ENCODE measurements at places on chromosomes 12 and 14.
A peak's percentile ranks its signal among the peaks of the same experiment; 100 is the strongest.

DNA sequence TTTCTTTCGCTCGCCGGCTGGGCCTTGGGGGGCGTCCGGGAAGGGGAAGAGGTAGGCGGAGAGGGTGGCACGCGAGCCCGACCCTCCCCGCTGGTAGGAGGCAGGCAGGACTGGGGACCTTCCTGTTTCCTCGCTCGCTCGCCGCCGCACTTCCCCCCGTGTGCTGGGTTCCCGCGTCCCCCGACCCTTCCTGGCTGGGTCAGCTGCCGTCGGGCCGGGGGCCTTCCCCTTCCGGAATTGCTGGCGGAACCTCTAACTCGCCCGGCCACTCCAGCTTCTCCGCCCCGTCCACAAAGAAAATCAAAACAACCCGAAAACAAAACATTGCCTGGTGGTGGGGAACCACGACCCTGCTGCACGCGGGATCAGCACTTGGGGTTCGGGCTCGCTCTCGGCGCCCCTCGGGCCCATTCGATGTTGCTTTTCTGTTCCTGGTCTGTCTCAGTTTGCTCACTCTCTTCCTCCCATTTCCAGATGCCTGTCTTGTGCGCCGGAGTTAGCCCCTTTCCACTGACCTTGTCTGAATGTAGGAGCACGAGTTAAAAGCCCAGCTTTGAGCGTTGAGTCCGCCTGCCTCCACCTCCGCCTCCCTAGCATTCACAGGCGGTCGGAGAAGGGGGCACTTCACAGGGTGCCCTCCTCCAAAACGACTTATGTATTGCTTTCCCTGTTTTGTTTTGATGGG lies 581 bp downstream of the PAPOLA start:
- peak; percentile 10 for DNase-seq

GRCh38 chr14:79011091-79011919 lies 841.1 kb downstream of the NRXN3 start:
- DNase-seq, result peak; percentile 70

DNA sequence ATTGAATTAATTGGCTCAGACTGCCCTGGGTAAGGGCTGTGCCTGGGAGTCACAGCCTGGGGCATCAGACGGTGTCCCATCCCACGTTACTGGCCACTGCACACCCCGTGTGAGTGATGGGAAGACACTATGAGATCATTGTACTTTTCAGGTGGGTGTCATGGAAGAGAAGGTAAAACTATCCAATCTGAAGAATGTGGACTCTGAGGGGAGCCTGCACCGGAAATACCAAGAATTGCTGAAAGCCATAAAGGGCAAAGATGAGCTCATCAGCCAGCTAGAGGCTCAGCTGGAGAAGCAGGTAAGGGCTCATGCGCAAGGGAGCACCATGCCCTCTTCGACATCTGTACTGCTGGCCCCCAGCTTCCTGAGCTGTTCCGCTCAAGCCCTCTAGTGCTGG lies 24.0 kb downstream of the PLEKHH1 start:
- DNase-seq, result peak; percentile 14

- DNase-seq, result no peak
Measured at GRCh38 chr12:132429946-132430643, 59.9 kb upstream of the FBRSL1 start.

DNA sequence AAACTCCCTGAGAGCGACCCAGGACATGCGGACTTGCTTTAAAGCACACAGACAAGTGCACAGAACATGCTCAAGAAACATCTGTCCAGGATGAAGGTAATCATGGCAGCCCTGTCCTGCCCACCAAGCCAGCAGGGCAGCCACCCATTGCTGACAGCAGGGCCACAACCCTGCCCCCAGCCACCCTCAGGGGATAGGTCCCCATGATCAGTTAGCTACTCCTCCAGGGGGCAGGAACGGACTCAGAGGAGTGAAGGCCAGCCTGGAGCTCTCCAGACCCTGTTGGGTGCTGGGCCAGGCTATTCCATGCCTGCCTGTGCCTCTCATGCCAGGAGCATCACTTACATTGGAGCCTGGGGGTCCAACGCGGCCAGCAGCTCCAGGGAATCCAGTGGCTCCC lies 15.8 kb downstream of the TMEM106C start:
- DNase-seq, result no peak

- peak; percentile 97 for DNase-seq
Measured at GRCh38 chr12:57546438-57547287, at the start of gene DCTN2. DCTN2 (minus strand) TSS chr12:57547192; CDS start chr12:57547063, 129 bp downstream.

- no peak for DNase-seq
Measured at GRCh38 chr12:41277946-41278267, 89.8 kb downstream of the PDZRN4 start.

DNA sequence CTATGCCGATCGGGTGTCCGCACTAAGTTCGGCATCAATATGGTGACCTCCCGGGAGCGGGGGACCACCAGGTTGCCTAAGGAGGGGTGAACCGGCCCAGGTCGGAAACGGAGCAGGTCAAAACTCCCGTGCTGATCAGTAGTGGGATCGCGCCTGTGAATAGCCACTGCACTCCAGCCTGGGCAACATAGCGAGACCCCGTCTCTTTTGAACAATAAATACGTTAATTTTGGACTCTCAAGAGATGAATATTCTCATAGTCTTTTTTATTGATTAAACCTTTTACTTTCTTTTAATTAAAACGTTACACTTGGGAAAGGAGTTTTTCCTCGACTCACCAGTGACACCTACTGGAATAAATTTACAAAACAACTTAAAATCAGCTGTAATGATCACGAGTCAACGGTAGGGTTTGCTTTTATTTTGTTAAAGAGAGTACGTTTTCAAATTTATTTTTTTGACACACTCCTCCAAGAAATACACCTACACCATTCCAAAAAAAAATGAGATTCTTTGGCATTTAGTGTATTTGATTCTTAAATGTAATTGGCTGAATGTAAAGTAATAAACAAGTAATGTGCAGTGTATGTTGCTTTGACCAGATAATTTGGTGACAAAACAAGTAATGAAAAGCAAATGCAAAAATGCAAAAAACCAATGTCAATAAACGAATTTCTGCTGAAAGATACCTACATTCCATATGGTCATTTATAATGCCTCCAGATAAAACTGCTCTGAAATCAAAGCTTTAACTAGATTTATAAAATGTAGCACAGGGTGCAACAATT lies 687 bp upstream of the RPS29 start:
- DNase-seq, result peak; percentile 84

- DNase-seq, result no peak
Measured at GRCh38 chr12:28540324-28540714, 350.1 kb downstream of the CCDC91 start.

- DNase-seq, result peak; percentile 33
Measured at GRCh38 chr12:50218386-50218785, 51.2 kb upstream of the CERS5 start.

DNA sequence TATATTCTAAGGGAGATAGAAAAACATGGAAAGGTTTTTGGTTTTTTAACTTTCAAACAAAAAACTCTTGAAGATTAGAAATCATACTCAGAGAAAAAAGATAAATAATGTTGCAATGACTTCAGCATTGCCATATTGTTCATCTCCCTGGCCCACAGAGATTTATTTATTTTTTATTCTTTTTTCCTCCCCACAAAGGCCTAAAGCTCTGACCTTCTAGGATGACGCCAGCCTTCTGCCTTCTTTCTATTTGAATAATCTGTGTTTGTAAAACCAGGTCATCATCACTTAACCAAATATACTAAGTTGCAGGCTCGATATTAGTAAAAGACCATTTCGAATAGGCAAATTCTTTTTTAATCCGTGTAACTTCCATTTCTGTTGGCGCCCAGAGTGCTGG lies 4.4 kb upstream of the DCP1B start:
- no peak for DNase-seq

DNA sequence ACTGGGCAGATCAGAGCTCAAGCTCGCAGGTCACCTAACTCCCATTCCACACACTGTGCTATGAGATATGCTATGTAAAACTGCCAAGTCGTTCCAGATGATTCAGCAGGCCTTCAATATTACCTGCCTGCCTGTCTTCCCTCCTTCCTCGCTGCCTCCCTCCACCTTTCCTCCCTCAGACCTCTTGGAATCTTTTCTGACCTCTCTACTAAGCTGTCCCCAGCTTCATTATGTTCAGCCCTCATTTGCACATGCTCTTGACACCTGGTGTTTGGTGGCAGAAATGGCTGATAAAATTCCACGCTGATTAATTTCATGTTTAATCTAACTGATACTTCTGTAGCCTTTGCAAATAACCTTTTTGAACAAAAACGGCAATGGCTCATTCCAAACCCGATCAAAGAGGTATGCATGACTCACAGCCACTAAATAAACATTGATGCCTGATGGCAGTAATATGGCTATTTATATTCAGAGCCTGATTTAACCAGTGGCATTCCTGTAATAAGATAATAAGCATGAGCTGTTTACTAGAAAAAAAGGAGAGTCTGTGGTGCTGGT lies 130.8 kb upstream of the EGLN3 start:
- DNase-seq, result peak; percentile 64

DNA sequence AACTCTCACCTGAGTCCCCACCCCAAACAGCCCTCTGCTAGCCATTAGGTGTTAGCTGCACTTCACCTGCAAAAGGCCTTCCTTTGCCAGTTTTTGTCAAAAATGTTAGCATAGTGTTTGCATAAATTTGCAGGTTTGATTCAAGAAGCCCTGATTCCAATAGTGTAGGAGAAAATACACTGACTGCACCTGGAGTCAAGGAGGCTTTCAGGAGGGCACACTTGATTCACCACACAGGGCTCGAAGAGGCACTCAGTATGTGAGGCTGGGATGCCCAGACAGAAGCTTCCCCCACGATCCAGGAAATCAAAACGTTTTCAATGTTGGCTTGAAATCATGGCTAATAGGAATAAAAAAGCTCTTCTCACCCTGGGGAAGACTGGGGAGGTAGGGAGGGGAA lies 40.5 kb upstream of the DDX11 start:
- DNase-seq, result no peak

- no peak for DNase-seq
Measured at GRCh38 chr12:30188602-30189326, 405.0 kb upstream of the TMTC1 start.

All from fibroblast of skin of right quadriceps (primary cell).